ENCODE measurements at places on chromosomes 4 and X.

DNA sequence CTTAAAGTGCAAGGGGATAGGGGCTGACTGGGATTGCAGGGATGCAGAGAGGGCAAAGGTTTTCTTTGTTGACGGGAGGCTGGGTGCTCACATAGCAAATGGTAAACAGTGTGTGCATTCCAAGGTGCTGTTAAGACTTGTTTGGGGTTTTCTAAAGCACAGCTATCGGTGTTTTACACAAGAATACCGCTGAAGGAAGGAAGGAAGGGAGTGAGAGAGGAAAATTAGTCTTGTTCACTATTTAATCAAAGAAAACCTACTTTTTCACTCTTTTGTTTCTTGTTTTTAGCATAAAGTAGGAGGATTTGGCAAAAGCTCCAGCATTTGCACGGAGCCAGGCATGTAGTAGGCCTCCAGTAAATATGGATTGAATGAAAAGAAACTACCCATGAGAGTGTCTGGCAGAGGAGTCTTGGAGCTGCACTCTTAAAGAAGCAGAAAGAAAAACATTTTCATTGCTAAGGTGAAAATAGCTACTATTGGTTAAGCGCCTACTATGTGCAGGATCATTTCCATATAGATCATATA is 99.7 kb downstream of the FIP1L1 start:
- no peak for DNase-seq

- no peak for DNase-seq
Measured at GRCh38 chr4:55348466-55348865, 2.4 kb downstream of the SRD5A3 start.

- DNase-seq = no peak
Measured at GRCh38 chr4:132479543-132479942, 669.6 kb upstream of the PCDH10 start.

- no peak for DNase-seq
Measured at GRCh38 chrX:109872021-109872732, 130.7 kb upstream of the TMEM164 start.

GRCh38 chr4:181507938-181508337 is 735.3 kb upstream of the TENM3 start:
- DNase-seq = no peak

DNA sequence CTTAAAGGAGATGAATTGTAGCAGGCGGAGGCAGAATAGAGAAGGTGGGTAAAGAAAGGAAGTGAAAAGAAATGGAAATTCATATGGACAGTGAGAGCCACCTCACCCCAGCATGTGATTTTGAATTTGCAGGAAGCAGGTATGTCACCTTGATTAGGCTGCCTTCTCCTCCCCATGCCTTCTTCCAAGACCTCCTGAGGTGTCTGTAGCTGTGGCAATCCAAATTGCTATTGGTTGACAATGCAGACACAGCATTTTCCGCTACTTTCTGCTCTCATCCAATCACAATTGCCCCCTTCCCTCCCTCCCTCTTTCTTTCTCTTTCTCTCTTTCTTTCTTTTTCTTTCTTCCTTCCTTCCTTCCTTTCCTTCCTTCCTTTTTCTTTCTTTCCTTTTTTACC is 38.5 kb downstream of the RAB33B start:
- DNase-seq = no peak

- DNase-seq = no peak
Measured at GRCh38 chr4:183507925-183508696, 3.3 kb downstream of the ING2 start.

- no peak for DNase-seq
Measured at GRCh38 chr4:1489639-1489995, 83.4 kb upstream of the NKX1-1 start.

GRCh38 chr4:1093391-1094335 is 19.7 kb downstream of the RNF212 start:
- no peak for DNase-seq

GRCh38 chr4:183875251-183875825 is 29.8 kb upstream of the STOX2 start:
- DNase-seq = no peak

GRCh38 chr4:150794706-150795105 is 212.8 kb downstream of the MAB21L2 start:
- DNase-seq = no peak

DNA sequence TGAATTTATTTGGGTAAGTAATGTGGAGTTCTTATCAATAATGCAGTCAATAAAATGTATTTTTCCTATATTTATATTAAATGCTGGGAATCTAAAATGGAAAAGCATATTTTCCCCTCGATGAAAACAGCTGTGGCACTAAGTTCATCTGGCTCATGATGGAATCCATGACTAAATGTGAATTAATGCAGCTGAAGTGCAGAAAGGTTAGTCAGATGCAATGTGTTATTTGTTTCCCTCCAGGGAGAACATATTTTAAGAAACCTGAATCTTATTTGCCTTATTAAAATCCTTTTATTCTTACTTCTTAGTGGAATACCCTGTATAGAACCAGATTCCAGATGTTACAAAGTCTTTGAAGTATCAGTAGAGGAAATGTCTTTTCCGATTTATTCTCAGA is 247.9 kb downstream of the ARHGAP24 start:
- DNase-seq = no peak

DNA sequence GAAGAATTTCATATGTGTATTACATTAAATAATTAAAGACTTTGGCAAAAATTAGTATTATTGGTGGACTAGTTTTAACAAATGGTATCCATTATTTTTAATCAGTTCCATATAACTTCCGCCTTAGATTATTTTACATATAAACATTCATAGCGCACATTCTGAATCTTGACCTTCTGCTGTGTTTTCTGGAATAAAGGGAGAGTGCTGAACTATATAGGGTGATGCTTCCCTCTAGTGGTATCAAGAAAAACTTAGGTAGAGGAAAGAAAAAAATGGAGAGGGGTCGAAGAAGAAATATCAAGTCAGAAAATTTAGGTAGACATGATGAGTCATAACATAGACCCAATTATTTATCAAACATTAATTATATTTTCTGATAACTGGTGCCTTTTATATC is 155.6 kb upstream of the PACRGL start:
- DNase-seq = no peak

DNA sequence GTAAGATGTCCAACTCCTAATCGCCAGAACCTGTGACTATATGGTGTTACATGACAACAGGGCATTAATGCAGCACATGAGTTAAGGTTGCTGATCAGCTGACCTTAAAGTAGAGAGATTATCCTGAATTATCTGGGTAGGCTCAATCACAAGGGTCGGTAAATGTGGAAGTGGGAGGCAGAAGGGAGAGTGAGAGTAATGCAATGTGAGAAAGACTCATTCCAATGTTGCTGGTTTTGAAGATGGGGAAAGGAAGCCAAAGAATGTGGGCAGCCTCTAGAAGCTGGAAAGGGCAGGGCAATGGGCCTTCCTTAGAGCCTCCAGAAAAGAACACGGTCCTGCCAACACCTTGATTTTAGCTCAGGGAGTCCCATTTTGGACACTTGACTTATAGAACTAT is 67.4 kb downstream of the STX18 start:
- DNase-seq = no peak

DNA sequence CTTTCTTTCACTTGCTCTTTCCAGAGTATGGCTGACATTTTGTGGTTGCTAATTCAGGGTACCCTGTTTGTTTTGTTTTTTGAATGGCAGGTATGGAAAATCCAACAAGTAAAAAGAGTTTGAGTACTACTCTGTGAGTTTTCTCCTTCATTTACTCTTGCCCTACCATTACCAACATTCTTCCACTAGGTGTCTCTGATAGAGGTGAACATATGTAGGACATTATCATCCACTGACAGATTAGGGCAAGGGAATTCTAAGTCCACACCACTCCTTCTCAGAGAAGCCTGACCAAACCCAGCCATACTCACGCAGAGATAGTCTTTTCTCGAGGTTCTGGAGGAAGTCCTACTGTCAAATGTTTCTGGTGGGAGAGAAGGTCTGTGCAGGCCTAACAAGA is 36.7 kb upstream of the HDAC8 start:
- no peak for DNase-seq

GRCh38 chr4:34644579-34645115 is 1599.7 kb downstream of the ARAP2 start:
- DNase-seq = no peak

DNA sequence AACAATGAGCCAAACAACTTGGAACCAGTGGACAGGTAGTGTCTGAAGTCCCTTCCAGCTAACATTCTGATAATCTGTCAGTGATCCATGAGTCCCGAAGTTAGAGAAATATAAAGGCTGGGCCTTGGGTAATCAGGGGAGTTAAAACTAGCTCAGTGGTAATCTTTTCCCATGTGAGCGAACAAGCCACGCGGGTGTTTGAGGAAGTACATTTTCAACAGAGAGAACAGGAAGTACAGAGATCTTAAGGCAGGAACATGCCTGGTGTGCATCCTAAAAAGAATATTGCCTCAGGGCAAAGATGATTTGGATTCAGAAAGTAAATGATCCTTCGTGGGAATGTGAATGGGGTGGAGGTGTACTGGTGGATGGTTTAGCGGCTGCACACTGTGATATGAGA is 42.9 kb downstream of the FNIP2 start:
- peak; percentile 21 for DNase-seq

DNA sequence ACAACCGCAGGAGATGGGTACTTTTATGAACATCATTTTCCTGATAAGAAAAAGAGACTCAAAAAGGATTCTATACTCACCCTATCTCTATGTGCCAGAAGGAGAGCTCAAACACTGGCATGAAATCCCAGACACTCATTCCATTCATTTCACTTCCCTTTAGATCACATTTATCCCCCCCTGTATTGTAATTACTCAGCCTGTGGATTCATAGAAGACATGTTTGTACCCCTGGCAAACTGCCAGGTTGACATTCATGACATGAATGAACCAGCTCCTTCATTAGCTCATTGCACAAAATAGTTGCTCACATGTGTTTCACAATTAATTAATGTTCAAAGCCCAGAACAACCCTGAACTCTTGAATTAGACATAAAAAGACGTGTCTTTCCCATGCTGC is 4.9 kb downstream of the SMR3A start:
- no peak for DNase-seq

GRCh38 chrX:39398963-39399261 is 597.7 kb downstream of the MID1IP1 start:
- DNase-seq = no peak

DNA sequence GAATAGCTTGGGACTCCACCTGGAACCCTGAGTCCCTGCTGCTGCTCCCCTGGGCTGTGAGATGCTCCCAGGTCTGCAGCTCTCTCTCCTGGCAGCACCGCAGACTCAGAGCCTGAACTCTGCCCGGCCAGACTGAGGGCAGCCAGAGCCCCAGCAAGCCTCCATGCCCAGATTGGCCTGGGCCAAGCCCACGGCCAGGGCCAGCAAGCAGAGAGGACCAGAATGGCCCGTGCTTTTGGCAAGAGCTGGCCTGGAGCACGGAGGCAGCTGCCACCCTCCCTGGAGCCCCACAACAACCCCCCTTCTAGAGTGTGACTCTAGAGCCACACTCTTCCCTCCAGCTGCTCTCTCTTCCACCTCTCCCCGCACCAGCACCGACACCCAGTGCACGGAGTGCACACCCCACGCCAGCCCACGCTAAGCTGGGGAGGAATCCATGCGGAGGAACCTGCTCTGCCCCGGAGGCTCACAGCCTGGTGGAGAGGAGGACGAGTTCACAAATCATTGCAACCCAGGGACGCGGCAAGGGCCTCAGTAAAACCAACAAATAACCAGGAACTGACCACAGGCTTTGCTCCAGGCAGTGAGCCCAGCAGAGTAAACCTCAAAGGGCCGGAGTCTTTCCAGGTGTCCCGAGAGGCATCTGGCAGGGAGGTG is 110.3 kb downstream of the HMX1 start:
- no peak for DNase-seq

GRCh38 chrX:94961730-94962129 is 1287.7 kb downstream of the FAM133A start:
- DNase-seq = no peak

DNA sequence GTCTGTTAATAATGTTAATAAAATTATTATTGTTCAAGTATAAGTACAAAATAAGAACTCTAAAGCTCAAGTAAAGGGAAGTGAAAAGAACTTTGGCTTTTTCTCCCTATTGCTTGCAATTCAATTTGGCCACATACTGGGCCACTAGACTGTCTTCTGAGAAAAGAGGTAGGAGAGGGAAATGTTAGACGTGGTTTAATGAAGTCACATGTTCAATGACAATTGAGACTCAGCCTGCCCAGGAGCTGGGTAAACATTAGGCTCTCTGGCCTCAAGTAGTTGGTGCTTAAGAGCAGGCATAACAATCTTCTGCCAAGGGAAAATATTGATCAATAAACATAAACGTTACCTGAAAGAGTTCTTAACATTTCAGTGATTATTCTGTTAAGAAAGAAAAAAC is 15.1 kb upstream of the PRSS12 start:
- DNase-seq = no peak

- no peak for DNase-seq
Measured at GRCh38 chr4:175422331-175422730, 389.7 kb downstream of the GPM6A start.

- no peak for DNase-seq
Measured at GRCh38 chr4:25585901-25586523, 69.6 kb upstream of the SLC34A2 start.

DNA sequence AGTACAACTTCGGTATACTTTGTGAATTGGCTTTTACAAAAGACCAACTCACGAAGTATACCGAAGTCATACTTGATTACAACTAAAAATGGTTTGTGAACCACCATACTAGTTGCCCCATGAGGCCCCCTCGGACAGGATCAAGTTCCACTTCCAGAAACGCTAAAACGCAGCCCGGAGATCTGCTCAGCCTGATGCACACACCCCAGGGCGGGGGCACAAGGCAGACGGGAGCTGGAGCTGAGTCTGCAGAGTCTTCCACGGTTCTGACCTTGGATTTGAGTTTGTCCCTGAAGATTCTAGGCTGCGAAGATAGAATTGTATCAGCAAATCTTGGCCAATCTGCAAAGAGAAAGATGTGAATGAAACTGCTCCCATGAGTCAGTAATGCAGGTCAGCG is 118.1 kb downstream of the SORCS2 start:
- DNase-seq = no peak

GRCh38 chrX:31036895-31037294 is 34.9 kb downstream of the FTHL17 start:
- no peak for DNase-seq

DNA sequence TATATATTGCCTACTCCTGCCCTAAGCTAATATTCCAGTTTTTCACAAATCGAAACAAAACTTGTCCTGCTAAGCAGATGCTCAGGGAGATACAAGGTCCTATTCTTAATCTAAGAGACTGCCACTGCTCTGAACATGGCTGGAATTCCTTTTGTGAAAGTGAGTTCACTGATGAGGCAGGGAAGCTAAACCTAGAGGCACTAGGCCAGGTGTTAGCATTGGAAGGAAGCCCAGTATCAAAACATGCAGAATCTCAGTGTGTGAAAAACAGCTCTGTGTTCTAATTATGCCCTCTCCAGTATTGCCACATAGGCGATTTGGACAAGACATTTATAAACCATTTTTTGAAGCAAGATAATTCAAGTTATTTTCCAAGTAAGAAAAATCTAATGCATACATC is 47.6 kb downstream of the ABCG2 start:
- DNase-seq = no peak
